ENCODE measurements at places on chromosomes 2 and 18.
A peak's percentile ranks its signal among the peaks of the same experiment; 100 is the strongest.

DNA sequence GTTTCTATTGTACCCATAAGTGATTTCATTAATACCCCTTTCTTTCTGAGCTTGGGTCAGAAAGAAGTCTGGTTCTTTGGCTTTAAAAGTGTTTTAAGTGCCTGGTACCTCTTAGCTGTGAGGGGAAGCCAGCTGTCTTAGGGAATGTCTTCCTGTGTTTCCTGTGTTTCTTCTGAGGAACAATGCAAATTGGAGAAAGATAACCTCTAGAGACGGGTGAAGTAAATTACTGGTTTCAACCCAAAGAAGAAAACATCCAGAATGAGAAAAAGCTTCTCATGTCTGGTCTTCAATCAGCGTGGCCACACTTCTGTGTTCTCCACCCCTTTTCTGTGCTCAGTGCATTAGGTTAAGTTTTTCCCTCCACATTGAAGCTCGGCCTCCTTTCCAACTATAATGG, 10.2 kb upstream of the CHN1 start:
- no peak for DNase-seq

GRCh38 chr2:230930149-230930780, 5.2 kb upstream of the GPR55 start:
- no peak for DNase-seq

GRCh38 chr2:20657522-20658235, 6.8 kb upstream of the HS1BP3 start:
- DNase-seq, result no peak

DNA sequence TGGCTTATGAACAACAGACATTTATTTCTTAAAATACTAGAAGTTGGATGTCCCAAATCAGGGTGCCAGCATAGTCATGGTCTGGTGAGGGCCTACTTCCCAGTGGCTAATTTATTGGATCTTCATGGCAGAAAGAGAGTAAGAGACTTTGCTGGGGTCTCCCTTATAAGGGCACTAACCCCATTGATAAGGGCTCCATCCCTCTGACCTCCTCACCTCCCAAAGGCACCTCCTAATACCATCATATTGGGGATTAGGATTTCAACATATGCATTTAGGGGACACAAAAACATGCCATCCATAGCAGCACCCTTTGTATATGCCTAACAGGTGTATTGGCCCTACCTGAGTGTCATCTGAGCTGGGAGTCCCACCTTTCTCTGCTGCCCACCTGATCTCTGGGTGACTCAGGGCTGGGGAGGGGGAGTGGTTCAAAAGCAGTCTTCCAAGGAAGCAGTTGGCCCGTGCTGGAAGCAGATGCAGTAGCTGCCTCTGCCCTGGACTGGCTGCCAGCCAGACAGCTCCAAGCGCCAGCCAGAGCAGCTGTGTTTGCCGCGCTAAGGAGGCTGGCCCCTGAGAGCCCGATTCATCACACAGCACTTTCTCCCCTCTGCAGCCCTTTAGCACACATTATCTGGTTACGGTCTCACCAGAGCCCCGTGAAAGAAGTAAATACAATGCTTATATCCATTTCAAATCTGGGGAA, 84.6 kb downstream of the SMAD7 start:
- DNase-seq, result no peak

- no peak for DNase-seq
Observed at GRCh38 chr2:177818412-177818811, 254.2 kb downstream of the PDE11A start.

DNA sequence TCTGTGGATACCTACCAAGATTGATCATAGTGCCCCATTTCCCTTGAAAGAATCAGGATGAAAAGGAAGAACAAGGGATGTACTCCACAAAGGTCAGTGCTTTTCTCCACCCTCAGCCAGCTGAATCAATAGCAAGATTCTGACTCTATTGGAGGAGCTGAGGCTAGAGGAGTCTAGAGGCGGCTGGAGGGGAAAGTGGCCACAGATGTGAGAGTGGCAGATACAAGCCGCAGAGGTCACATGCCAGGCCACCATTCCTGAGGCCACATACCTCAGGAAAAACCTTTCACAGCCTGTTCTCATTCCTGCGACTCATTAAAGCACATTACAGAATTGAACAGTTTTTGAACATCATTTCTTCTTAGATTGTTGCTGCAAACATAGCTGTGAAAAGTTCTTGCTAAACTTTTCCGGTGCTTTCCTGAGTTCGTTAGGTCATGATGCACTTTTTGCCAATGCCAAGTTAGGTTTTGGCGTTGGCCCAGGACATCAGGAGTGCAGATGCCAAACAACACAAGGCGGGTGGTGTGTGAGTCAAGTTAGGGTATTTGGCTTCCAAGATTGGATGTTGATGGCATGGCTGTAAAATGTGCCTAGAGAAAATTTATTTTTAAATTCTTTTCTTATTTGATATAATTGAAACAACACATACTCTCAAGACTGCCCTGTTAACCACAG, 160.7 kb upstream of the SP5 start:
- peak; percentile 31 for DNase-seq

DNA sequence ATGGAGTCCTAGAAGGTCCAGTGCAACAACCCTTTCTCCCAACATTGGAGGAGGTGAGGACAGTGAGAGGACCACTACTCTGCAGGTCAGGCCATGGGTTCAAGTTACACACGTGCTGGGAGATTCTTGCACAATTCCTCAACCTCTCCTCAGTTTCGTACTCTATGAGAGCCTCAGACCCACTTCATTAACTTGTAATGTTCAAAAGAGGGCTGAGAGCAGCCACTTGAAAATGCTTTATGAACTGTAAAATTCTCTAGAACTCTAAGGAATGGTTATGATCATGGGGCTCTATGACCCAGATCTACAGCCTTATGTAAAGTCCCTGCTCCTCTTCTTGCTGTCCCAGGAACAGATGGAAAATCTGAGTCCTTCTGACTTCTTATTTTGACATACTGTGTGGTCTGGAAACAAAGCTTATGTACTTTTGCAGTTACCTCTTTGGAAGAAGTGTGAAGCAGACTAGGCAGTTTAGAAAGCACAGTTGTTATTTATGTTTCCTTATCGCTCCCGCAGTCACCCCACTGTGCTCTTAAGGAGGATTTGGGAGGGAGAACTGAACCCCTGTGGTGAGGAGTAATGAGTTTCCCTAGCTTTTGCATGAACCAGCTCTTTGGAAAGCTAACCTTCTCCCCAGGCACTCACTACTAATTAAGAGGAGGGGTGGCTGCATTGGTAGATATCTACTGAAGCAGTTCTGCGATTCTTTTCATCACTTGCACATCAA, 296.6 kb downstream of the LRRTM1 start:
- DNase-seq, result no peak

GRCh38 chr2:148928395-148928794, 53.4 kb downstream of the KIF5C start:
- no peak for DNase-seq

- no peak for DNase-seq
Observed at GRCh38 chr2:63661076-63661475, 72.3 kb downstream of the MDH1 start.

DNA sequence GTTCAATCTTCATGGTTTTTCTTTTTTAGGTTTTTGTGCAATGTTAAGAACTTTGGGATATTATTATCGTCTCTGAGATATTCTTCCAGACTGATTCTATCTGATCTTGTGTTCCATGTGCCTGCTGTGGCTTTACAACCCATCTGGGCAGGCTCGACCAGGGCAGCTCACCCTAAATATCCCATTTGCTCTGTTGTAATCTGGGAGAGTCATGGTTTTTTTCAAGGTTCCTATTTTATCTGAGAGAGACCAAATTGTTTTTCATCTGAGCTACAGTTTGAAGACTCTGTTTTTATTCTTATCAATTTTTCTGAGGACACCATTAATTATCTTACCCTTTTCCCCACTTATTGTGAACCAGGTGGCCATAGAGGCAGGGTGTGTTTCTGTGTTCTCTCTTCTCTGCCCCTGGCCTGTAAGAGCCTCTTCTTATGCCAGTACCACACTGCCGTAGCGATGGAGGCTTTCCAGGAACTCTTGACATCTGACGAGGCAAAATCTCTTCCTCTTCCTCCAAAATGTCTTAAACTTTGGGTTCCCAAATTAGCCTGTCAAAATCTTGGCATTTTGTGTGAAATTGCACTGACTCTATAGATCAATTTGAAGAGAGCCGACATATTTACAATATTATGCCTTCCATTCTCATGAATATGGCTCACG, 3.1 kb downstream of the SP140L start:
- DNase-seq, result no peak

GRCh38 chr2:45268631-45269030, 259.4 kb upstream of the SIX2 start:
- no peak for DNase-seq

DNA sequence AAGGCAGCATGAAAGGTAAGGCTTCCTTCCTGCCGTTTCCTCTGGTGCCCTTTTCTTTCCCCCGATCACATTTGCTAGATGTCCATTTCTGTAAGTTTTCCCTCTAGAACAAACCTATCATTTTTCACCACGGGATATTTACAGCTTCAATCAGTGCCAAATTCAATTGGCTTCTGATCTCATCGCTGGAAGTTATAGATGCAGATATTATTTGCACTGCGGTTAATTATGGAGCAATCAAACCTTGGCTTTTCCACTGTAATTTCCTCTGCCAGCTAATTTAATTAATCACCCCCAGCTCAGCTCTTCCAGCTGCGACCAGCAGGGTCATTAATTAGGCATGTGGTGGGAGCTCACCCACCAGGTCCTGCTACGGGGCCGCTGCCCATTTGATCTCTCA, 86.1 kb downstream of the GBX2 start:
- DNase-seq, result no peak

GRCh38 chr2:147331790-147332419, 512.9 kb upstream of the ACVR2A start:
- DNase-seq, result peak; percentile 5

DNA sequence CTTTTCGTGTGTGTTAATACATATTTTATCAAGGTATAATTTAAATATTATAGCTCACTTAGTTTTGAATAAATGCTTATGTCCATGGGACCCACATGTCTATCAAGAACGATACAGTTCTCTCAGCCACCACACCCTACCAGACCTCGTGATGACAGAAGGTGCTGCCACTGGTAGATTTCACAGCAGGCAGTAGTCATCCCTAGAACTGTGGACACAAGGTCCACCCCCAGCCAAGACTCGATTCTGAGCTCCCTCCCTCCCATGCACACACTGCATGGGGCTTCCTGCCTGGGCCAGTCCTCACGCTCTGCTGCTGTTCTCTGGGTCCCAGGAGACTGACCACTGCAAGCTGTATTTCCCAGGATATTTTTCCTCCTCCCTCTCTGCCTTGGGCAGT, 26.5 kb upstream of the CREB1 start:
- no peak for DNase-seq

DNA sequence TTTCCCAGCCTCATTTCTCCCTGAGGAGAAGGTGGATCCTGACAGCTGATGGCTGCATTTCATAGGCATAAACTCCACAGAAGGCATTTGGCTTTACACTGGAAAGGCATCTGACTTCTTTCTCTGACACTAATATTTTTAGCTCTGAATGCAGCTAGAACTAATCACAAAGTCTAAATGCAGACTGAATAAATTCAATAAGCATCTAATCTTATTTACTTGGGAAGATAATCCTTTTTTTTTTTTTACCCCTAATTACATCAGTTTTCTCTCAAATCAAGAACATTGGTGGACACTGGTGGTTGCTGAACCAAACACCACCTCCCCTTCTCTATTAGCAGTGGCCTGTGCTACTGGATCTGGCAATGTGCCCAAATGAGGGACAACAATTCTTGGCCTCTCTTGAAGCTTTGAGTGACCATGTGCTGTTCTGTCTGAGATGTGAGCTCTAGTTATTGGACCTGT, 50.9 kb upstream of the CD226 start:
- DNase-seq, result no peak

GRCh38 chr2:100976061-100976460, 26.0 kb upstream of the RPL31 start:
- no peak for DNase-seq

DNA sequence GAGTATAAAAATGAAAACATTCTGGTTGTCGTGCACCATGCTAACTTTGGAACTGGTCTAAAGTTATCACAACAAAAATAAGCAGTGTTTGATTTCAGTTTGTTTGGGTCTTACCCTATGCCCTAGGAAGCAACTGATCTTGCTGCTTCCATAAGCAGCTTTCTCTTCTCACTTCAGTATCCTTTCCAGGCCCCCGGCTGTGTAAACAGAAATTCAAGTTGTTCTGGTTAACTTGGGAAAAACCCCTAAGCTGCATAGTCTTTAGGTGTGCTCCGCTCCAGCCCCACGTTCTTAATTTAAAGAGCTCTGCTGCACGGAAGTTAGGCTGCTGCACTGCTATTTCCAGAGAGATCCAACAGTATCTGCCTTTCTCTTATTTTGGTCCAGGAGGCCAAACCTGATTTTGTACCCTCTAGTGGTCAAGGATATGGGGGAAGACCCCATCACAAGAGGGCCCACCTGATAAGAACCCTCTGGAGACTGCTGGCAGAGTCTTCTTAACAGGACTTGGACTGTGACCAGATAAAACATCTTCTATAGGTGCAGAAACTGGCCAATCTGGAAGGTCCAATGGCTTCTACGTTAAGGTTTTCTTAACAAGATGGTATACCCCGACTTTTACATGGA, 69.1 kb downstream of the FEZ2 start:
- no peak for DNase-seq

DNA sequence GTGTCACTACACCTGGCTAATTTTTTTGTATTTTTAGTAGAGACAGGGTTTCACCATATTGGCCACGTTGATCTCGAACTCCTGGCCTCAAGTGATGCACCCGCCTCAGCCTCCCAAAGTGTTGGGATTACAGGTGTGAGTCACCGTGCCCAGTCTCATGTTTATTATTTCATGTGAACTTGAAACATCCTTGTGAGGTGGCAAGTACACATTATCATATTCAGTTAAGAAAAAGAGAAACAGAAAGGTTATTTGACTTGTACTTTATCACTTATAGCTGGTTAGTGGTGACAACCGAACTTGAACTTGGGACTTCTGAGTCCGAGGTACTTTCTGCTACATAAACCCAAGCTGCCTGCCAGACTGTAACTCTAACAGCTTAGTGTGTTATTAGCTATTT, 24.4 kb downstream of the ABHD3 start:
- DNase-seq, result no peak

- DNase-seq, result no peak
Observed at GRCh38 chr2:66523990-66524389, 89.1 kb downstream of the MEIS1 start.

DNA sequence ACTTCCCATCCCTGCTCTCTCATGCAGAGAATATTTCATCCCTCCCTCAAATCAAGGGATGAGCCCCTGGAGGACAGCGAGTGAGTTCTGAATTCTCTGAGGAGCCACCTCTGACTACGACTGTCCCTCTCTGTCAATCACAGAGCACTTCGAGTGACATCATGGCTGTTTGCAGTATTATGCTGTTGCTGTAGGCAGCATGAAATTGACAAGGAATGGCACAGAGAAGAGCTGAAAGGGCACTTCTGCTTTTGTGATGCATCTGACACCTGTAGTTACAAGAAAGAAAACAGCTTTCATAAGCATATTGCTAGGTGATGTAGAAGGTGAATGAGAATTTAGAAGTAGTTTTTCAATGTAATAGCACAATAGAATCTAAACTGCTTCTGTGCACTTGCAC, 166.9 kb downstream of the ARHGAP15 start:
- DNase-seq, result no peak

All from H54 (cell line).